Muscle of back (tissue), 13 donors: ENCODE measurements at places on chromosomes 11 and 22. TPM values are rescaled to one million over a fixed set of nuclear protein-coding genes. Genes with fewer than 3 reads are reported as not detected.

Gene RNASEH2C
- 28.9 TPM for polyA plus RNA-seq

Gene CFAP300
- 2.7 TPM for polyA plus RNA-seq

Gene C11orf97
- not detected for polyA plus RNA-seq

Gene NADSYN1
- 20.9 TPM for polyA plus RNA-seq

Gene HPS5
- polyA plus RNA-seq: 15.4 TPM

Gene CCDC73
- 0.05 TPM for polyA plus RNA-seq

Gene KCNC1
- 1.4 TPM for polyA plus RNA-seq

Gene PLAAT2
- not detected for polyA plus RNA-seq

Gene RIC3
- polyA plus RNA-seq: 1.6 TPM

Gene H19
- 11,379 TPM for polyA plus RNA-seq

Gene SNX32
- polyA plus RNA-seq: 2.3 TPM

Gene CD3D
- polyA plus RNA-seq: not detected

Gene GLYATL1B
- not detected for polyA plus RNA-seq

Gene ACAD8
- 17.0 TPM for polyA plus RNA-seq

Gene MIOX
- not detected for polyA plus RNA-seq

Gene UPB1
- 1.4 TPM for polyA plus RNA-seq

Gene LRRC75B
- polyA plus RNA-seq: 5.9 TPM

Gene CTSD
- 105 TPM for polyA plus RNA-seq

Gene SLC22A8
- not detected for polyA plus RNA-seq

Gene GDPD4
- 0.20 TPM for polyA plus RNA-seq

Gene SPCS2
- polyA plus RNA-seq: 133 TPM

Gene P2RX6
- polyA plus RNA-seq: 16.9 TPM

Gene CEP126
- 5.8 TPM for polyA plus RNA-seq

Gene PDGFD
- polyA plus RNA-seq: 25.9 TPM

Gene AIFM3
- not detected for polyA plus RNA-seq
